Stimulated activated CD8-positive, alpha-beta memory T cell treated with anti-CD3 and anti-CD28 coated beads, Interleukin-4, amount 100 ng/mL, for 4 hours (primary cell): ENCODE measurements at places on chromosomes 5 and 9.

- no peak for DNase-seq
These were observed 1.9 kb downstream of the LPAR1 start for GRCh38 chr9:111036429-111036789.

GRCh38 chr5:177131019-177131320 is 2.6 kb upstream of the NSD1 start:
- DNase-seq: no peak

DNA sequence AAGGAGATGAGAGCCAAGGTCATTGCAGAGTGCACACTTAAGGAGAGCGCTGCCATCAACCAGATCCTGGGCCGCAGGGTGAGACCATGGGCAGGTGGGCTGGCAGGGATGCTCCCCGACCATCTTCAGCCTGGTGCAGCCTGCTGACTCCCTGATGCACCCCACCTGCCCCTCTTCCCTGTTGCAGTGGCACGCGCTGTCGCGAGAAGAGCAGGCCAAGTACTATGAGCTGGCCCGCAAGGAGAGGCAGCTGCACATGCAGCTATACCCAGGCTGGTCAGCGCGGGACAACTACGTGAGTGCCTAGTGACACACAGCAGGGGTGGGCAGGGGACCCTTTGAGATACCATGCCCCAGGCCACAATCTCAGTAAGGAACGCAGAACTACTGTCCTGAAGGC is 28.3 kb downstream of the TCF7 start:
- no peak for DNase-seq

DNA sequence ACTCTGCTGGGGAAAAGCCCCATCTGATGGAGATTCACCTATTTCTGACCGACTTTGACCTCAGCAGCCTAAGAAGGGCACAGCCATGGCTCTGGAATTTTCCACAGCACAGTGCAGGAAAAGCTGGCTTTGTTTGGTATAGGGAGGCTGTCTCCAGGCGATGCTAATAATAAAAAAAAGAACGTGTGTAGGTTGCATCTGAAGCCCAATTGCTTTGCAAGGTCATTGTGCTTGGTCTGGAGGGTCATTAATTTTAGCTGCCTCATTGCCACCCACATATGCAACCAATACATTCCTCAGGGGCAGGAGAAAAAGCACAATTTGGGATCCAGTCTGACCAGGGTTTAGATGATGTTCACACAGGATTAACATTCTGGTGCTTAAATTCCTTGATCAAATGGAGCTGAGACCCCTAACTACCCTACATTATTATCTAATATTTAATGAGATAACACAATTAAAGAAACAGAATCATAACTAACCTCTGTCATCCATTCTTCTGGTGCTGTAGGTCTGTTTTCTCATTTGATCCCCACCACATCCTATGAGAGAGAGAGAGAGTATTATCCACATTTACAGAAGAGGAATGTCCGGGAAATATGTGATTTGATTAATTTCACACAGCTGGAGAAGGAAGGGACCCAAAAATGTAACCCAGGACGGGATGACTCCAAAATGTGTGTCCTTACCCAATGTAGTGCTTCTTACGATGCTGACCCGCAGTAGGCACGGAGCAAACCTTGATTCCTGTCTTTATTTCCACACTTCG is 175.9 kb downstream of the RFK start:
- DNase-seq: no peak

DNA sequence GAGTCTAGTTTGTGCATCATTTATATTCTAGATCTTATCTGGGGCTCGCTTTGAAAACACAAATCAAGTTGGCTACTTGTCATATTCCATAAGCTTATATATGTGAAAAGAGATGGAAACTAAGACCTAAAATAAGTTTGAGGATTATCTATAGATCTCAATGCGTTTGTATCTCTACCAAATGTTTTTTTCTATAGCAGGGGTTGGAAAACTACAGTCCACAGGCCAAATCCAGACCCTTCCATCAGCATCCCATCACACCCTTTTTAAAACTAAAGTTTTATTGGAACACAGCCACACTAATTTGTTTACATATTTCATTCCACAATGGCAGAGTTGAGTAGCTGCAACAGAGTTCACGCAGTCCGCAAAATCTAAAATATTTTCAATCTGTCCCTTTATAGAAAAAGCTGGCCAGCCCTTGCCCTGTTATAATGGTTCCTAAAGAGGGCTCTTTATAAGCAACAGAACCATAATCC is 230.0 kb downstream of the ADAMTSL1 start:
- no peak for DNase-seq

DNA sequence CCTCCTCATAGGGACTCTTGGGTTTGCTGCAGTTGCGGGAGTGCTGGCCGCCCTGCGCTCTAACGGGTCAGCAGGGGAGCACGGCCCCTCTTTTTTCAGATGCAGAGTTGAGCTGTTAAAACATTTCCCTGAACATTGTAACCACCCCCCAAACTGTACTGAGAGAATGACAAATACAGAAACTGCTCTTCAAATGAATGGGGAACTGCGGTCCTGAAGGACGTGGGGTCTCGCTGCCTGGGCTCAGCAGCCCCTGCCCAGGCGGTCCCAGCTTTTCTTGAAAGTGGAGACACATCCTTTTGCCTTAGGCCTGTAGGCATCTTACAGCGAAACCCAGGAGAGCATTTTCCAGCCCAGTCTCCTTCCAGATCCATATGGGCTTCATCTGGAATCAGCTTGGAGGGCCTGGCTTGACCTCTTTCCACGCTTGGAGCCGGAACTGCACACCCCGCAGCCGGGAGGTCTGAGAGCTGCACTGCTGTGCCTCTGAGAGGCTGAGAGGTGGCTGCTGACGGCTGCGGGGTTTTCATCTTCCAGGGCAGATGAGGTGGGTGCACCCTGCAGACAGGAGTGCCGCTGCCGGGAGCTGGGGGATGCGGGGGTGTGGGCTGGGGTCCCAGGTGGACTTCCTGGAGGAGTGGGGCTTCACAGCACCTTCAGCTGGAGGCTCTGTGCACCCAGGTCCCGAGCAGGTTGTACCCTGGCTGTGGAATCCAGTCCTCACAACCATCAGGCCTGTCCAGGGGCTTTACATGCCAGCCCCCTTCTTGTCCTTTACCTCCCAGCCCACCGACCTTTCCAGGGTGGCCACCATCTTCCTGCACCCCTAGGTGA is 1.2 kb upstream of the AGPAT2 start:
- DNase-seq: no peak

GRCh38 chr9:82764061-82764668 is 298.8 kb downstream of the RASEF start:
- DNase-seq: no peak

GRCh38 chr9:134889386-134890154 is 9.0 kb downstream of the FCN2 start:
- DNase-seq: no peak

DNA sequence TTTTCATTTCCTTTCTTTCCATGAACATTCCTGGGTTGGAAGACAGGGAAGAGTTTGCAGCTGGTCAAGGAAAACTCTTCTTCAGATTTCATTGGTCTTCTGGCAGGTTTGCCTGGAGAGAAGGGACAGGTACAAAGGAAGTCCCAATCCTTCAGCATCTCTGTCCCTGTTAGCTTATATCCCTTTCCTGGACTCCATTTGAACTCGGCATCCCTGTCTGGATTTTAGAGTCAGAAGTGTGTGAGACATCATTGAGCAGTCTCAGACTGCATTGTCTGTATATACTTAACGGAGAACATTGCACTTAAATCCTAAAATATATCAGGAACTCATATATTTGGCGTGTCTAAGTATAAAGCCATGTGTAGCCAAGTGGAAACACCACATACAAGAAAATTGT is 54.9 kb downstream of the ADGRV1 start:
- no peak for DNase-seq

DNA sequence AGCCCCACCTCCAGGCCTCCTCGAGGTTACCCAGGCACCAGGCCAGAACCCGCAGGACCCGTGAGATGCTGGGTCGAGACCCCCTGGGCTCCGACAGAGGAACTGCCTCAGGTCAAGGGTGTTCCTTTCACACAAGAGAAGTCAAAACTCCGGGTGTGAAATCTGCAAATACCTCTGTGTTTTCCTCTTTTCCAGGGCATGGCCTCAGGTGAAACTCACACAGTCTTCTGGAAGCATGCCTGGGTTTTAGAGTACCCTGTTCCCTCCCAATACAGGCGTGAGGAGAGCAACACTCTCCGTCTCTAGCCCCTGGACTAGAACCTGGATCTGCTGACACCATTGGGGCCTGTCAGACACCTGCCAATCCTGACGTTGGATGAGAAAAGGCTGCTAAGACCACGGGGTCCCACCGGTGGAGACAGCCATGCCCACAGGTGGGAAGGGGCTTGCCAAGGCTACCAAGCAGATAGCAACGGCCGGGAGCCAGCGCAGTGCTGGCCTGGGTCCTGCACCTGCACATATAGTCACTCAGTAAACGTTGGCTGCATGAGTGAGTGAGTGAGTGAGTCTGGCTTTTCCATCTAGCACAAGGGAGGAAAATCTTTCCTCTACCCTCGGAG is 182.0 kb upstream of the PPP1R26 start:
- DNase-seq: no peak

DNA sequence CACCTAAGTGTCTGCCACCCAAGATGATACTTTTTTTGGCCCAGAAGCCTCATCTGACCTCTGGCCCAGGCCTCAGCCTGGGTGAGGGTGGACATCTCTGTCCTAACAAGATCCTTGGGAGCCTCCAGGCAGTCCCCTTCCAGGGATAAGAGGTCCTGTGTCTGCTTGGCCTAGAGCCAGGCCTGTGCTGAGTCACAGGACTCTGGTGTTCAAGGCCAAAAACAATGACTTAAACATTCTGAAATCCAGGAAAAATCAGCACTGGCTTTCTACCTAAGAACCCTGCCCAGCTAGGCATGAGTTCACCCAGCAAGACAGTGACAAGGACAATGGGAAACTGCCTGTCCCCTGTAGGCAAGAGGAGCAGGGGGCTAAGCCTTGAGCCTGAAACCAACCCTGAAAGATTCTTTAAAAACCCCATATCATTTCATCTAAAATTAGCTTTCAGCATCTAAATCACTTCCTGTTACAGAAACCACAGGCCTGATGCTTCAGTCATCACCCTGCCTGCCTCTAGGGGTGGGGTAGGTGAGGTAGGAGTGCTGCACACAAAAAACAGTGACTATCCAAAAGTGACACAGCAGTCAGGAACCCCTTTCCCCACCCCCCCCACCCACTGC is 29.9 kb downstream of the CSF2 start:
- DNase-seq: peak; percentile 55

DNA sequence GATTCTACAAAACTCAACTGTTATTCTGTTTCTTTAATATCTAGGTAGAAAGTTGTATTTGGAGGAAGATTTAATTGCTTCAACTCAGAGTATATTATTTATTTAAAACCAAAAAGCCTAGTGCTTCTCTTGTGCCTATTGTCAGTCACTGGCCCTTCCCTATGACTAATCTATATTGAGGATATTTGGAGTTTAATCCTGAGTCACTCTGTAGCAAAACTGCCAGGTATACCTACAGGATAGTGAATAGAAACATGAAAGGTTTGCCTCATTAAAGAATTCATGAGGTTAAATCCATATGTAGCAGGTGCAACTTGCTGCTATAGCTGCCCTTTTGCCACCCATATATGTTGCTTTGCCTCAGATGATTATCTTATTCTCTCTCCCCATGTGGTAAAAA is 15.1 kb downstream of the PLK2 start:
- no peak for DNase-seq
